ENCODE measurements at places on chromosomes 1 and 21. TPM values are rescaled to one million over a fixed set of nuclear protein-coding genes. Genes with fewer than 3 reads are reported as not detected.

DNA sequence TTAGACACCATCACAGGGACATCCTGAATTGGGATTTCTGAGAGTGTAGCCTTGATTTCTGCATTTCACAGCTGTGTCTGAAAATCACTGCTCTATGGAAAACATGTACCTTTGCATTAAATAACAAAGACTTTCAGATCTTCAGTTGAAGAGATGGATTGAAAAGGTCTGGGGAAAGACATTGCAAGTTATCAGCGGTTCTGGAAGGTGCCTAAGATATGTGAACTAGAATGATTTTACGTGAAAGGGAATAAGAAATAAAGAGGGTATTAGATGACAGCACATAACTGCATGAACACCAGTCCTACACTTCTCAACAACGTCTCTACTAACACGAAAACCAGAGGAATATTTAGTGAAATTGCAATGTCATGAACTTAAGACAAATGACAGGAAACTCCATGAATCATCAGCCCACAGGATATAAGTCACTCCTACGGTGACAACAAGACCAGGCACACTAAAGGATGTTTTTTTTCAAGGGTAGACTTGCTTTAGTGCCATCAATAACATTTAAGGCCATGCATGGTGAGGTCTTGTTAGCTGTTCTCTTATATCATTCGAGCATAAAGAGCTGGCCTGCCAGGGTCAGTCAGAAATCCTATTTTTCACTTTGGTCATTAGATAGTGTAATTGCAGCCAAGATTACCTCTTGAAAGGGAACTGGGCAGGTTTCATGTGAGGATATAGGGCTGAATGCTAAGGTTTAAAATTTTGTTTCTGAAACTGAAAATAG is 283.1 kb downstream of the GRIK1 start:
- H3K36me3 ChIP-seq: no peaks in the 10 kb centered on the region
- no peak for DNase-seq
- no peak overlapping the region for H3K4me3 ChIP-seq
- H3K27me3 ChIP-seq: no peaks in the 10 kb centered on the region
- no peak overlapping the region for H3K27ac ChIP-seq

DNA sequence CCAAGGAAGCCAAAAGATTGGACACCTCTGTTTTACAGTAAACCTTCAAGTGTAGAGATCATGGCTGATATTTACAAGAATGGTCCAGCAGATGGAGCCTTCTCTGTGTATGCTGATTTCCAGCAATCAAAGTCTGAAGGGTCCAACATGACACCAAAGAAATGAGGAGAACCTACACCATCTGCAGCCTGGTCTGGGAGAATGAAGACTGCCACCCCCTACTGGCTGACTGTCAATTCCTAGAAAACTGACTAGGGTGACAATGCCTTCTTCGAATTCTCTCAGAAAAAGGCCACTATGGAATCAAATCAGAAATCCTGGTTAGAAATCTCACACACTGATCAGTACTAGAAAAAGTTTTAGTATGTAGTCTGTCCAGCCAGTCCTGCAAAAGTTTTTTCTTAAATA is 83.3 kb downstream of the CDC42BPA start:
- H3K27ac ChIP-seq: no peak overlapping the region
- no peaks in the 10 kb centered on the region for H3K27me3 ChIP-seq
- H3K4me1 ChIP-seq: no peaks in the 10 kb centered on the region
- H3K4me3 ChIP-seq: no peak overlapping the region
- no peak for DNase-seq

GRCh38 chr21:27526451-27526850 is 559.6 kb upstream of the ADAMTS5 start:
- DNase-seq: no peak
- H3K36me3 ChIP-seq: no peaks in the 10 kb centered on the region
- no peak overlapping the region for H3K27ac ChIP-seq
- no peaks in the 10 kb centered on the region for H3K27me3 ChIP-seq
- H3K4me3 ChIP-seq: no peak overlapping the region
- no peaks in the 10 kb centered on the region for H3K4me1 ChIP-seq

GRCh38 chr1:86616871-86617270 is 70.0 kb downstream of the CLCA4 start:
- H3K4me3 ChIP-seq: no peak overlapping the region
- H3K36me3 ChIP-seq: no peaks in the 10 kb centered on the region
- DNase-seq: no peak
- no peaks in the 10 kb centered on the region for H3K27me3 ChIP-seq

The CHRM3 gene
- 9.0 TPM for total RNA-seq

The CSDE1 gene
- 688 TPM for total RNA-seq

DNA sequence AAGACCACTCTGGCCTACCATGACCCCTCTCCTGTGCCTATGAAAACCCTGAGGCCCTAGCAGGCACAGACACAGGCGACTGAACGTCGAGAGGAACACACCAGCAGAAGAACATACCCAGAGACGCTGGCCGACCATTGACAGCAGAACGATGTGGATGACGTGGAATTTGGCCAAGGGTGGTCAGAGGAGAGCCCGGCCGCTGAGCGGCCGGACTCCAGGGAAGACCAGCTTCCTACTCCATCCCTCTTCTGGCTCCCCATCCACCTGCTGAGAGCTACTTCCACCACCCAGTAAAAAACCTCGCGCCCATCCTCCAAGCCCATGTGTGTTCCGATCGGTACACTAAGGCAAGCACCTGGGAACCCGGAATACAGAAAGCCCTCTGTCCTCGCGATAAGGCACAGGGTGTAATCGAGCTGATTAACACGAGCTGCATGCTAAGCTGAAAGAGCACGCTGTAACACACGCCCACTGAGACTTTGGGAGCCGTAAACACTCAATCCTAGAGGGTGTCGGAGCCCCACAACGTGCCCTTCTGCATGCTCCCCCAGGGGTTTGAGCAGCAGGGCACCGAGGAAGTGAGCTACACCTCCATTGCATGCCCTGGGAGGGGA is 150.3 kb downstream of the CENPF start:
- DNase-seq: no peak
- H3K36me3 ChIP-seq: no peaks in the 10 kb centered on the region
- H3K4me3 ChIP-seq: no peak overlapping the region
- H3K4me1 ChIP-seq: no peaks in the 10 kb centered on the region
- H3K27me3 ChIP-seq: no peaks in the 10 kb centered on the region

The ERICH3 gene
- total RNA-seq: not detected

DNA sequence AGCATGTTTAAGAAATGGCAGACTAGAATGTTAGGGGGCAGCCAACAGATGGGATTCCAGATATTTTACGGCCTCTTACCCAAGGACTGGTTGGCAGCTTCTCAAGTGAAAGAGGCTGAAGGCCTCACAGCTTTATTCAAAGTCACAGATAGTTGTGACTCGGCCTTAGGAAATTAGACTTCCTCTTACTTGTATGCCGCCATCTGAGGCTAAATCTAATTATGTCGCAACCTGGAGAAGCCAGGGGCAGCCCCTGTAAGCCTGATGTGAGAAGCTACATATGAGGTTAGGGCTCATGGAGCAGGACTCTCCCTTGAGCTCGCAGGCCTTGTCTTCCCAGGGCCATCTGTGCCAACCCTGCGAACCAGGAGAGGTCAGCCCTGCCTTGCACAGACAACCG is 352.5 kb downstream of the HHAT start:
- H3K27ac ChIP-seq: no peak overlapping the region
- DNase-seq: no peak
- H3K4me3 ChIP-seq: no peak overlapping the region
- H3K4me1 ChIP-seq: no peaks in the 10 kb centered on the region

DNA sequence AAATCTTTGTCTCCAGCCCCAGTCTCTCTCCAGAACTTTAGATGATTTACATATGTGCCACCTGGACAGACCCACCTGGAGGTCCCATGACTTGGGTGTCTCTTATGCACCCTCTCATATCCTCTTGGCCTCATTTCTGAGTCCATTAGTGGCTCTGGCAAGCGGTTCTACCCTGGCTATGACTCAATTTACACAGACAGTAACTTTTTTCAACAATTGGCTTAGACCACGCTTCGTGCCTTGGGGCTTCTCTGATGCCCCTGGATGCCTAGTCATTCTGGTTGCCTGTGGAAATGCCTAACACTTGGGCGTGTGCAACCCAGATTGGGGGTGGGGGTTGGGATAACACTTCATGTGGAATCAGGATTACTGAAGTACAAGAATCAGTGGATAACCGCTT is 57.1 kb upstream of the GADD45A start:
- H3K27me3 ChIP-seq: no peaks in the 10 kb centered on the region
- no peaks in the 10 kb centered on the region for H3K36me3 ChIP-seq
- no peak overlapping the region for H3K27ac ChIP-seq
- H3K4me1 ChIP-seq: peaks cover 13% of the 10 kb centered on the region

GRCh38 chr1:226104671-226105121 is 42.2 kb downstream of the H3-3A start:
- peaks cover 30% of the 10 kb centered on the region for H3K4me1 ChIP-seq
- no peak overlapping the region for H3K27ac ChIP-seq
- no peak for DNase-seq
- H3K27me3 ChIP-seq: no peaks in the 10 kb centered on the region

The CD84 gene
- 2.5 TPM for total RNA-seq

GRCh38 chr1:54887665-54888071 is 673 bp upstream of the DHCR24 start:
- peaks cover 51% of the 10 kb centered on the region for H3K4me1 ChIP-seq
- peak overlapping the region; percentile 82 for H3K27ac ChIP-seq
- peak overlapping the region; percentile 56 for H3K4me3 ChIP-seq
- H3K36me3 ChIP-seq: no peaks in the 10 kb centered on the region
- peak; percentile 83 for DNase-seq
- H3K27me3 ChIP-seq: no peaks in the 10 kb centered on the region

GRCh38 chr1:221632072-221632471 is 109.8 kb downstream of the DUSP10 start:
- H3K27ac ChIP-seq: no peak overlapping the region
- H3K4me1 ChIP-seq: no peaks in the 10 kb centered on the region
- no peaks in the 10 kb centered on the region for H3K27me3 ChIP-seq

The COP1 gene
- total RNA-seq: 50.8 TPM

DNA sequence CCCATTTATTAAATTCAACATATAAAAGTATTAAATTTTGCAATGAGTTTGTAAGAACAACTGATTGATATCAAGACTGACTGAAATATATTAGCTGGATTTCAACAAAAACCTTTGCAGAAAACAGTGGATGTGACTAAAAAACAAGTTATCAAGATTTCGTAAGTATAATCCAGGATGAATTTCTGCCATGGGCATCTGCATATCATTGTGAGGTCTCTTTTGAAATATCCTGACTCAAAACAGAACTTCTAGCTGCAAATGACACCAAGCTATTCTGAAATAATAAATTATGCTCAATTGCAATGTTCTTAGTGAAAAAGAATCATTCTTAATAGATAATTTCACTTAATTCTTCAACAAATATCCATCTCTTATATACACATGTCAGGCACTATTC is 52.6 kb downstream of the CD34 start:
- H3K4me3 ChIP-seq: no peak overlapping the region
- DNase-seq: no peak
- no peaks in the 10 kb centered on the region for H3K27me3 ChIP-seq
- H3K27ac ChIP-seq: no peak overlapping the region
- H3K36me3 ChIP-seq: peaks cover 26% of the 10 kb centered on the region
